ENCODE measurements at places on chromosomes 3 and 15. TPM values are rescaled to one million over a fixed set of nuclear protein-coding genes. Genes with fewer than 3 reads are reported as not detected.

- peak; percentile 73 for DNase-seq
Observed at GRCh38 chr3:40317061-40317855, 7.8 kb downstream of the EIF1B start.

DNA sequence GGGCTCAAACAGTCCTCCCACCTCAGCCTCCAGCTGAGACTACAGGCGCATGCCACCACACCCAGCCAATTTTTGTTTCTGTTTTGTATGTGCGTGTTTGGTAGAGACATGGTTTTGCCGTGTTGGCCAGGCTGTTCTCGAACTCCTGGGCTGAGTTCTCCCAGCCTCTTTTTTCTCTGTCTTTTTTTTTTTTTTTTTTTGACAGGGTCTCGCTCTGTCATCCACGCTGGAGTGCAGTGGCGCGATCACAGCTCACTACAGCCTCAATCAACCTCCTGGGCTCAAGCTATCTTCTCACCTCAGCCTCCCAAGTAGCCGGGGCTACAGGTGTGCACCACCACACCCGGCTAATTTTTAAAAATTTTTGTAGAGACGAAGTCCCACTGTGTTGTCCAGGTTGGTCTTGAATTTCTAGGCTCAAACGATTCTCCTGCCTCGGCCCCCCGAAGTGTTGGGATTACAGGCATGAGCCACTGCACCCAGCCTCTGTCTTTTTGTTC lies 867 bp upstream of the DCAF1 start:
- DNase-seq = peak; percentile 44

GRCh38 chr3:182179631-182180030 lies 467.9 kb downstream of the SOX2 start:
- no peak for DNase-seq

DNA sequence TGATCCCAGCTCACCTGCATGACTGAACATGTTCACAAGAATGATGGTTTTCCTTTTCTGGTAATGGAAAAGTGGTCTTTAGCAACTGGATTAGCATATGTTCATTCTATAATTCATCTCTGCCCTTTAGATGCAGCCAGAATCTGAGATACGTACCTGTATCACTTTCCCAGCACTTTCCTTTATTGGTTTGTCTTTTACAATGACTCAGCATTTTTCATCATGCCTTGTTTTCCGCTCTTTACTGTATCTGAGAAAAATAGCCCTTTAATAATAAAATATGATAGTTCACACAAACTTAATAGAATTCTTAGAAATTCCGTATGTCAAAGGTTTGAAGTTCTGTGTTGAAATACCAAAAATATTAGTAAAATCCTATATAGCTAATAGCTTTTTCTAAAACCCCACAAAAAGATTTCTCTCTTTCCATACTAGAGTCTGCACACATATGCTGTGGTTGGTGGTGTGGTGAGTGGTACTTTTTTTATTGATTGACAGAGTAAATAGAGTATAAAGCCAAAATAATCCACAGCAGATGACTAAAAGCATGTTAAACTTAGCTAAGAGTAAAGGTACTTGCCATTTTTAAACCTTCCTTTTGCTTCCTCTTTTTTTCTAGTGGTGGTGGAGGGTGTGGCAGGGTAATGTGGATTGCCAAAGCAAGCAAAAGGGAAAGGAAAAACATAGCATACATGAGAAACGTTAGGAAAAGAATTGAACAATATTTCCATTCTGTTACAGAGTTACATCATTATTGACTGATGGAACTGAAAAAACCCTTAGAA lies 328.9 kb upstream of the RBMS3 start:
- peak; percentile 10 for DNase-seq

DNA sequence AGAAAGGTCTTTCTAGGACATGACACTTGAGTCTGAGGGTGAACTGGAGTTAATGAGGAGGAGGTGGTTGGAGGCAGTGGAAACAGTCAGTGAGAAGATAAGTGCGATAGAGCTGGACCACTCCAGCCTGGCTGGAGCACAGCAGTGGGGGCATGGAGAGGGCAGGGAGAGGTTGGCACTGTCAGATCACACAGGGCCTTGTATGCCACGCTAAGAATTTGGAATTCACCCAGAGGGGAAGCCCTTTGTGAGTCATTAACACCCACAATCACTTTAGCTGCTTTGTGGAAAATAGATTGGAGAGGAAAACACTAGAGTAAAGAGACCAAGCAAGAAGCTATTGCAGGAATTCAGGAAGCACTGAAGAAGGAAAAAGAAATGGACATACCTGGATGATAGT lies 83.3 kb downstream of the ZNF621 start:
- DNase-seq = no peak

- no peak for DNase-seq
Observed at GRCh38 chr3:134667406-134667805, 16.6 kb upstream of the KY start.

Gene PGBD4
- polyA plus RNA-seq = 1.3 TPM

Gene GXYLT2
- 29.8 TPM for polyA plus RNA-seq

Gene TTC14
- 31.3 TPM for polyA plus RNA-seq

DNA sequence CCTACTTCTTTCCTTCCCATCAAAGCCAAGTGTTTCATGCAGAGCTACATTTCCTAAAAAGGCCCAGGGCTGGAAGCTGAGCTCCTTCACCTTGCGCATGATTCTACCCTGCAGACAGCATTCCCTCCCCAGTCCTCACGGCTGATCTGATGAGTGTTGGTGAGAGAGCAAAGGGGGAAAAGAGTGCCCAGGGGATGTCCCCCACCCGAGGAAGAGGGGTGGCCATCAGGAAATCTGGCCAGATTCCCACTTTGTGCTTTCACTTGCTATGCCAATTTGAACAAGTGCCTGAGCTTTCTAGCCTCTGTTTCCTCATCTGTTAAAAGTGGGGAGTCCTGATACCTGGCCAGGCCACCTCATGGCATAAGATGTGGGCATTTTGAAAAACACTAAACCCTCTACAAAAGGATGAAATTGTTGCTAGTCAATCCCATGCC lies 231.0 kb upstream of the TLE3 start:
- peak; percentile 32 for DNase-seq

GRCh38 chr3:139814646-139815045 lies 120.3 kb upstream of the CLSTN2 start:
- no peak for DNase-seq

Gene REC114
- polyA plus RNA-seq = not detected

Gene RTP3
- not detected for polyA plus RNA-seq

All from muscle of leg (tissue), 16 donors.